HT-29 (cell line): ENCODE measurements at places on chromosomes 11 and 22.

- DNase-seq, result peak; percentile 81
These were observed 349.9 kb upstream of the ANO3 start for GRCh38 chr11:25981998-25982397.

DNA sequence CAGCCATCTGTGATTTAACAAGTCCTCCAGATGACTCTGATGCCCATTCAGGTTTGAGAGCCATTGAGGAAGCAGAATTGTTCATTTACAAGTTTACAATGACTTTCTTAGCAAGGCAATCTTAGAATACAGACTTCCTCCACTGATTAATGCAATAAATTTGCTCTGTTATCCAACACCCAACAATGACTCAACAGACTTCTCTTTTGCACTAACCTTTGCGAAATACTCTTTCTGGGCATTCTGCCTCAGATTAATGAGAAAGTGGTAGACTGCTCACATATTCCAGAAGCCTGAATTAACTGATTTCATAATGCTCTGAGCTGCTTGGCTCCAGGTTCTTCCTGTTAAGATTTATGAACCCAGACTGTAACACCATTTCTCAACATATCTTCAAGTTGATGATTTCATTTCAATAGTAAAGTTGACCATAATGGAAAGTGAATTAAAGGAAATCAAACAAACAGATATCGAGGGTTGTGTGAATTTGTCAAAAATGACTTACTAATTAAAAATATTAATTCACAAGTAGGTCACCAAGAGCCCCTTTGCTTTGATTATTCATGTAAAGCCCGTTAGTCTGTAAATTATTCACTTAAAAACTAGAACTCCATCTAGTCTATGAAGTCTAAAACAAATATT, 70.5 kb upstream of the BLID start:
- no peak for DNase-seq

- peak; percentile 28 for DNase-seq
These were observed 143.4 kb upstream of the ANO3 start for GRCh38 chr11:26188554-26188953.

DNA sequence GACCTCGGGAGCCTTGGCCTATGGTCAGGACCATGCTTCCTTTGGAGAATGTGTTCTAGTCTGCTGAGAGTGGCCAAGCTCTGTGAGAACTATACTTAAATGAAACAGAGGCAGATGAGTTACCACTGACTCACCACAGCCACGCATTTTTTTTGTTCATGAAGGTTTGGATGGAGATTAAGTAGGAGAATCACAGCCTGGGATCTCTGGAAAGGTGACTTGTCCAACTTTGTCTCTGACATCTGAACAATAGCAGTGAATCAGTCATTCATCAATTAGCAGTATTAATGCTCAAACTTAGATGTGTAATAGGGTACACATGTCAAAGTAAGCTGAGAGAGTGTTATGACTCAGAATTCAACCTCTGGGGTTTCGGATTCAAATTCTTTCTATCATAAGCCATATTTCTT, 100.7 kb upstream of the ANO3 start:
- DNase-seq, result no peak

GRCh38 chr22:49092716-49093115, 735.0 kb downstream of the BRD1 start:
- no peak for DNase-seq

- no peak for DNase-seq
These were observed 58.5 kb upstream of the ANO1 start for GRCh38 chr11:70019576-70020011.

- DNase-seq, result no peak
These were observed 7.2 kb downstream of the TTLL1 start for GRCh38 chr22:43081968-43082367.

- no peak for DNase-seq
These were observed 45.6 kb downstream of the GLYAT start for GRCh38 chr11:58685973-58686722.

DNA sequence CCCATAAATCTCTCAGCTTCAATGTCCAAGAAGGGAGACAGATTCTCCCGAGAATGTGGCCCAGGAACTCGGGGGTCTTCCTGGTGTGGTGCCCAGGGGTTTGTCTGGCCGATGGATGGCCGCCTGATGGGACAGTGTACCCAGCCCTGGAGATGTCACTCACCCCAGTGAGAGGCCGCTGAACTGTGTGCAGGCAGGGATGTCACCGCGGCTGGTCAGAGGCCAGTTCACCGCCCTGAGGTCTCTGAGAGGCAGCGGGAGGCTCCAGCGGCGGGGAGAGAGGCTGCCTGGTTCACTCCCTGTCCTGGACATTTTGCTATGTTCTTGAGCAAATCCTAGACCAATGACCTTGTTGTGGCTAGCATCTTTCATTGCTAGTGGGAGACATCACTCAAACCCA, 1349.5 kb downstream of the BRD1 start:
- no peak for DNase-seq

- no peak for DNase-seq
These were observed 1.7 kb upstream of the CBX6 start for GRCh38 chr22:38873469-38874411.

DNA sequence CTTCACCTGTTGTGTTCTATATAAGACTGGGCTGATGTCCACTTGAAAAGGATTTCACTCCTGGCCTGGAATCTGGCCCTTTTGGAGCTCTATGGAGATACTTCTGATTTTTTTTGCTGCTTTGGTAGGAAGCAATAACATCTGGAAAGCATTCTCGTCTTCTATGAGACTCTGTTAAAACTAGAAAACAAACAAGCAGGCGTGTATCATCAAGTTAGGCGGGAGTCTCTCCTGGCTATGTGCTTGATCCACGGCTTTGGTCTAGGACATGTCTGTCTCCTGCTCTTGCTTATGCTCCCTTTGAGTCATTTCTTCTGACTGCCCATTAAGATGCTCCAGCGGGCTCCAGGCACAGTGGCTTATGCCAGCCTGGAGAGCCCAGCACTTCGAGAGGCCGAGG, 121.4 kb upstream of the TTC12 start:
- no peak for DNase-seq

- DNase-seq, result no peak
These were observed 228.3 kb downstream of the MIAT start for GRCh38 chr22:26885441-26886261.

- no peak for DNase-seq
These were observed 375.1 kb downstream of the SOX6 start for GRCh38 chr11:15981292-15981691.

DNA sequence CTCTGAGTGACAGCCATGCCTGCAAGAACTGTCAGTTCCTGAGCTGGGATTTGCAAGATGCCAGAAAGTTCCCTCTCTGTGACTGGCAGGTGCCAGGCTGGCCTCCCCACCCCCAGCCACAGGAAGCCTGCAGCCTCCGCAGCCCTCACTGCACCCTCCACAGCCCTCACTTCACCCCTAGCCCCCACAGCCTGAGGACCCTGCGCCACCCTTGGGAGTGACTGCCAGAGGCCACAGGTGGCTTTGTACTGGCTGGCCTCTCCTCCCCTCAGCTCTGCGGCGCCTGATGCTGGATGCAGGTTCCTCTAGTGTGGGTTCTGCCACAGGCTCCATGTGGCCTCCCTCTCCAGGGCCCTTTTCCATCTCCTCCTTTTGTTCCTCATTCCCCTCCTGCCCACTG, 28.7 kb downstream of the MPPED1 start:
- DNase-seq, result no peak

GRCh38 chr22:19067696-19068348, 54.4 kb downstream of the DGCR2 start:
- DNase-seq, result no peak

GRCh38 chr22:31162015-31162765, 2.2 kb downstream of the RNF185 start:
- no peak for DNase-seq

- DNase-seq, result no peak
These were observed 24.3 kb downstream of the PDGFB start for GRCh38 chr22:39220450-39220849.

- no peak for DNase-seq
These were observed 9.8 kb upstream of the USP2 start for GRCh38 chr11:119391275-119391674.

GRCh38 chr22:42587588-42588175, 27.0 kb downstream of the POLDIP3 start:
- DNase-seq, result no peak

- no peak for DNase-seq
These were observed 451 bp downstream of the FHIP1B start for GRCh38 chr11:6233984-6234386.

GRCh38 chr11:85835729-85836128, 19.5 kb upstream of the CCDC83 start:
- no peak for DNase-seq

DNA sequence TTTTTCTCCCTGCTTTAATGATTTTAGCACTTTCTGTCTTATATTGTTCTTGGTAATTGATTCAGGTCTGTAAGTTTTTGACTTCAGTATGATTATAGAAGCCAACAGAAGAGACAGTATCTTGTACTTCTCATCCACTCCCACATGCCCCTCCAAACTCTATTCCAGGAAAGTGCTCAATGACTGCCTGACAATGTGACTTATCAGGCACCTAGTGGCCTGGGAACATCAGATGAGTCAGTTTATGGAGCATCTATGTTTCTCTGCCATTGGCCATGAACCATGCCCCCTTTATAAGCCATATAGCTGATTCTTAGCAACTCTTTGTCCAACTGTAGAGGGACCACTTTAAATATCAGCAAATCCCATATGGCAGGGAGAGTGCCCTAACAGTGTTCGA, 179.2 kb upstream of the MTMR2 start:
- DNase-seq, result no peak

GRCh38 chr11:126740846-126741245, 259.7 kb downstream of the KIRREL3 start:
- no peak for DNase-seq
